ENCODE measurements at places on chromosomes 5 and 9.
A peak's percentile ranks its signal among the peaks of the same experiment; 100 is the strongest.

DNA sequence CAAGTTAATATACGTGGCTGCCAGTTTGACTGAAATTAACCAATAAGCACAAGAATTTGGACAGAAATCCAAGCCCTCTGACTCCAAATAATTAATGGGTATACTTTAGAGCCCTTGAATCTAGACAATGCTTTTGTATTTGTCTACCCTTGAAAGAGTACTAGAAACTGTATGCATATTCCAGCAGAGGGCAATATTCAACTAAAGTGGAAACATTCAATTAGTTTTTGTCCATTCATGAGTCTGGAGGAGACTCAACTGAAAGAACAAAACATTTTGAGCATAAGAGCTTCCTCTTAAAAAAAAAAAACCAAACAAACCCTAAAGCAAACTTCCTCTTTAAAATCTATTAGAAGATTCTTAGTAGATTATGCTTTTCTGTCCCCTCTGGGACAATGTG, 157.8 kb downstream of the ARHGEF28 start:
- peak; percentile 12 for DNase-seq

DNA sequence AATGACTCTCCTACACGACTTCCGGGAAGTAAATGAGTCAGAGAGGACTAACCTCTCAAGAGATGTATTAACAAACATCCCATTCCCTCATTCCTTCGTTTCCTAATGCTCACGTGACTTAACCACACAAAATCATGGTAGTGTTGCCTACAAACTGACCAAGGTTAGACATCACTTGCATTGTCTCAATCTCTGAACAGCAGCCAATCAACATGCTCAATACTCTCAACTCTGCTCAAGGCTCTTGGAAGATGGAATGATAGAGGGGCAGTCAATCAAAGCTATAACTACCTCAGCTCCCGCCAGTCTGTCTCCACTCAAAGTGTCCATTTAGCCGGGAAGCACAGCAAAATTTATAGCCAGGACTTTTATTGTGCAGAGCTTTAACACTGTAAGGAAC, 143.8 kb upstream of the PIK3R1 start:
- no peak for DNase-seq

DNA sequence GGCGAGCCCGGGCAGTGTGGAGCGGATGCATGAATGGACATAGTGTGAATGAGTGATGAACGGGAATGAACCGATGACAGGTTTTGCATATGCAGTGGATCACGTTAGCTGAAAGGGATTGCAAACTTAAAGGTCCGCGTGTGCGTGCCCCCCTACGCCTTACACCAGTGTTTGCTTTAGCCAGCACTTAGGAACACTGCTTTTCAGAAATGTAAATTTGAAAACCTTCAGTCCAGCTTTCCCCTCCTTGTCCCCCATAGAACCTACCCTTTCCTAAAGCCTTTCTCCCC, 692 bp downstream of the PSAT1 start:
- no peak for DNase-seq

DNA sequence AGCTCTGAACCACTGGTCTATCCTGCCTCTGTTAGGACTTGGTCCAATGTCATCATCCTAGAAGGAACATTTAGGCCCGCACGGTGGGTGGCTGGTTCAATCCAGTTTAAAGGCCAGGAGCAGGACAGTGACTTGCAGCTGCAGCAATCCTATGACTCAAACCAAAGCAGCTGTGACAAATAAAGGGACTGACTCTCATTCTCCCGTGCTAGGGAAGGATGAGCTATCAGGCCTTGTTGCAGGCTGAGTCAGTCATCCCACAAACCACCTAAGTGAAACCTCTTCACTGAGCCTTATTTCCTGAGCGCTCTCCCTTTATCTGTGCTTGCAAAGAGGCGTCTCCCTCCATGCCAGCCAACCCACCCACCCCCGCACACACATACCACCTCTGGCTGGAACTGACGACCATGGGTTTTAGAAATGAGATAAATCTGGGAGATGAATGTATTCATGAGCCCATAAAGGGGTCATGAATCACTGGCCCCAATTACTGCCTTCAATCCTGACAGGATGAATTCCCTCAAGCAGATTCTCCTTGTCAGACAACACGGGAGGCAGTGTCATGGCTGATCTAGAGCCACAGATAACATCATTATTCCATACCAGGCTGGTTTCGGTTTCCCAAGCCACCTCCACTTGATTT, 93.4 kb downstream of the KCNIP1 start:
- no peak for DNase-seq

DNA sequence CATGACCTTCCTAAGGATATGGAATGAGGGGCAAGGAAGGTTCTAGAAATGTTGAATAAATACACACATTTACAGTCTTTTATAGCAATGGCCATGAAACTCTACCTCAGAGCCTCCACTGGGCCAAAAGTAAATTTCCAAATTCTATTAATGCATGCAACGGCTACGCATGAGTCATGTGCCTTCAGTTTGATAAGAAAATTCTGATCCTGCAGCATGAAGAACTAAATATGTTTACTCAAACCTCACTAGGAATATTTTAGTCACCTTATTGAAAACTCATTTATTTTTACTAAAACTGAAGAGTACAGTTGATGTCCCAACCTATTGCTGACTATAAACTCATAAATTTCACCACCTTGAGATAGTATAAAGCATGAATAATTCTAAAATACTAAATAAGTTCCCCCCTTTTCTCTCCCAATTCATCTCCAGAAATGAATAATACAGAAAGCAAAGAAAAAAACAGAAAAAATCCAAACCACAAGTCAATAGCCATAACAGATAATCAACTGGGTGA, 92.4 kb downstream of the GNAQ start:
- DNase-seq = no peak

GRCh38 chr5:154221371-154221896, 30.9 kb downstream of the GALNT10 start:
- no peak for DNase-seq

- DNase-seq = peak; percentile 67
These were observed at the start of gene SUSD3 for GRCh38 chr9:93058355-93059010. Gene SUSD3, plus strand, starts transcription at chr9:93058701. Its CDS starts 42 bp downstream, at chr9:93058743.

DNA sequence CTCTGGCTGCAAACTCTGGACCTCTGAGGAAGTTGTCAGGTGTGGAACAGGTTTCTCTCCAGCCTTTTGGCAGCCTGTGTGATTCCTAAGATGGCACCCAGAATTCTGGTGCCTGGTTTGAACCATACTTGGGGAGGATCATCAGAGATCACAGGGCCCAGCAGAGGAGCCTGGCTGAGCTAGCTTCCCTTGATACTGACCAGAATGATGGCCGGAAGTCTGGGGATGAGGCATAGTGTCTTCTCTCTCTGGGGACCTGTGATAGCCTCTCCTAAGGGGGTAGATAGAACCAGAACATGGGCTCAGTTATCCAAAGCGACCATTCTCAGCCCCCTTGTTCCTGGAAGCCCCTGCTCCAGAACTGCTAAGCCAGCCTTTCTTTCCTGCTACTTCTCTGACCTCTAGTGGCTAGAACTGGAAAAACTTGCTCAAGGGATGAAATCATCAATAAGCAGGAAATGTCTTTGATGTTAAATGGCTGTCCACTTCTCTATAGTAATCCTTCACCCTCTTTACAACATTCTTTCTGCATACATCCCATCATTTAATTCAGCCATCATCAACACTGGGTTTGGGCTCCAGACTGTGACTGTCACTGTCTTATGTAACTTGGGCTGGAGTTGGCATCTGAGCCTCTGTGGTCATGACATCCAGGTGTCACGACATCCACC, 55.1 kb downstream of the C9orf152 start:
- peak; percentile 72 for DNase-seq

- no peak for DNase-seq
These were observed 41.9 kb upstream of the CFAP157 start for GRCh38 chr9:127664678-127665507.

- DNase-seq = no peak
These were observed 100.6 kb downstream of the LIFR start for GRCh38 chr5:38455796-38456330.

DNA sequence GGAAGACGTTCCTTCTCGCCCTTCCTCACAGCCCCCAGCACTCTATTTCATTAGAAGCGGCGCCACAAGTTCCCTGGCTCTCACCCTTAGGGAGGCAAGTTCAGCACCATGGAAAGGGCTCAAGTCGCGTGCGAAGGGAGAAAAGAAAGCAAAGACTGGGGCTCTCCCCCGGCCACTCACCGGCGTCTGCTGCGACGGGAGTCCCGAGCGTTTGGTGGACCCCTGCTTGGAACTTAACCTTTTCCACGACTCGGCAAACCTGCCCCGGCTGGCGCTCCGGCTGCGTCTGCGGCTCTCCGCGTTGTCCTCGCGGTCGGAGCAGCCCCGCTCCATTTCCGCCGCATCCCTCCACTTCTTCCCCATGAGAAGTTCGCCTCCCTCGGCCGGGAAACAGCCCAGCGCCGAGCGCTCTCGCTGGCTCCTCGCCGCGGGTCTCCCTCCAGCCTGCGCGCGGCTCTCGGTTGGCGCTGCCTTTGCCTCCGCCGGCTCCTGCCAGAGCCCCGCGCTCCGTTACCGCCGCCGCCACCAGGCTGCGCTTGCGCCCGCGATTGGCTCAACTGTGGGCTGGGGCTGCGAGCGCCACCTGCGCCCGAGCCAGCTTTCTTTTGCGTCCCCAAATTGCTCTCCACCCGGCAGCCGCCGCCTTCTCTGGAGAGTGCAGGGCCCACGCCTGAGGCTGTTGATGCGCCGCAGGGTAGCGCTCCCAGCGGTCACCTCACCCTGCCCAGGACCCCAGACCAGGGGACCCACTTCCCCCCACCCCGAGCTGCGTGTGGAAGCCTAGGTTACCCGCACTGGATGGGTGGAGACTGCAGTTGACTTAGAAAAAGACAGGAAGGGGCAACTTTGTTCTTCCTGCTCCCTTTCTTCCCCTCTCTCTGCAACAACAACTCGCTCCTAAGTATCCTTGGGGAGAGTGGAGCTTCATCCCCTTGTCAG, 321.6 kb downstream of the CEMIP2 start:
- DNase-seq = peak; percentile 67

- DNase-seq = no peak
These were observed 9.9 kb downstream of the SH3RF2 start for GRCh38 chr5:145946112-145946861.

- peak; percentile 22 for DNase-seq
These were observed 57.1 kb downstream of the RETREG1 start for GRCh38 chr5:16559702-16560101.

- no peak for DNase-seq
These were observed 220.3 kb upstream of the IER5L start for GRCh38 chr9:129398101-129398960.

DNA sequence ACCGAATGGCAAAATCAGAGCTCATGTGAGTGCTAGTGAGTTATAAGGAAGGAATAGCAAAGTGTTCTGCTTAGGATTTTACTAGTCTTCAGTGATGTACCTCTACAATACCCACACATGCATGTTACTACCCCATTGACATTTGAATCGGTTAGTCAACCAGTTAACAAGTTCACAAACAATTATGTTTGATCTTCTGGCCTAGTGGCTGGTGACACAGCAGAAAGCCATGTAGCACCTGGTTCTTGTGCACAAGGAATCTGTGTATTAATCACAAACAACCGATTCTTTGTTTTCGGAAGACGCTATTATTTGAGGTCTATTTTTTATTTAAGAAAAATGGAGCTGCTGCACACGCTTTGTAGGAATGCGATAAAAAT, 41.9 kb downstream of the NTRK2 start:
- DNase-seq = no peak

GRCh38 chr9:121349009-121349408, 21.0 kb downstream of the STOM start:
- DNase-seq = no peak

GRCh38 chr9:119559986-119560385, 190.8 kb upstream of the BRINP1 start:
- DNase-seq = peak; percentile 17

DNA sequence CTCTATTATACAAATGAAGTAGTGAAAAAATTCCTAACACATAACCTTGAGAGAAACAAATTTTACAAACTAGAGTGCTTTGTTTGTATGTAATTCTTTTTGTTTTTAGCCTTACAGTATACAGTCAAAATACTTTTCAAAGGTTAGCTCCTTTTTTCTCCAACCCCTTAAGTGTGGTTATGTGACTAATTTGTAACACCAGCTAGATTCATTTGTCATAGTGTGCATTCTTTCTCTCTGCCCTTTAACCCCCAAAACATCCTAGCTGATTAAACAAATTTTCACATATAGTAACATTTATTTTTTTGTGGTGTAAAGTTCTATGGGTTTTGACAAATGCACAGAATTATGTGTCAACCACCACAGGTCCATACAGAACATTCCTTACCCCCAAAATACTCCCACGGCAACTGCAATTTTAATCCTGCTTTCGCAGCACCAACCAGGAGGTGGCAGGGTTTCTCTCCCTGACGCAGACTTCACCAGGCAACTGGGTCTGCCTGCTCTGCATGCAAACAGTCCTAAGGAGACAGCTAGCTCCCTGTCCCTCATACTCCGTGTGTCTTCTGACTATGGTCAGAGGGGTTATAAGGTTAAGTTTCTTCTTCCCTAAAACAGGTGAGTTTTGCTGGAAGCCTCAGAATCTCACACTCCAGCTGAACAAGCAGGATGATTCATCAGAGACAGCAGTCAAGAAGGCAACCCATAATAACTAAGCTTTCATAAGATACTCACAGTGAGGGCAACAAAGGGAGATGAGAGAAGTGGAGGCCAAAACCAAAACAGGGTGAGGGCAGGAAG, 44.5 kb upstream of the NR5A1 start:
- DNase-seq = peak; percentile 40

GRCh38 chr9:112364761-112365160, 15.1 kb upstream of the HSDL2 start:
- no peak for DNase-seq

GRCh38 chr5:92713335-92713743, 867.7 kb downstream of the NR2F1-AS1 start:
- no peak for DNase-seq

DNA sequence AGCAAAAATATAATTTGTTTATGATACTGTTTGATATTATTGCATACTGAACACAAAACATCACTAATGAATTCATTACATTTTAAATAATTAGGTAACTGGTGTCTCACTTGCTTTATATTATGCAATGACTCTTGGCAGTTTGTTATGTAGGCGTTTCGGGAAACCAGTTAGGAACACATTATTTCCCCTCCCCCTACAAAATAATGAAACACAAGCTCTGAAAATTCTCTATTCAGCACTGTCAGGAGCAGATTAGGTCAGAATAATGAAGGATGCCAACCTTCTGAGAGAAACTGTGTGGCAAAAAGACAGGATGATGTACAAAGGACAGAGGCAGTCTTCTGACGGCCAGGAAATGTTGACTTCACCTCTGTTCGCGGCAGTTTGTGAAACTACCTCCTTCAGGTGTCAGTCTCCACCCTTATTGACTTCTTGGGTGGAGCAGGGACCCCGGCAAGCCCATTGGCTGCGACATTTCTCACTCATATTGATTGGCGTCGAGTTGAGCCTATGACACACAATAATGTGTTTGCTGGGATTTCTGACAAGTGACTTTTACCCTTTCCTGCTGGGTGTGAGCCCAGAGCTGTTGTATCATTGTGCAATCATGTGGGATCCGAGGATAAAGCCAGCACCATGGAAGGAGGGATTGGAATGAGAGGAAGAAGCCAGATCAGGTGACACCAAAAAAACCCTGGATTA, 33.9 kb downstream of the SH3PXD2B start:
- peak; percentile 48 for DNase-seq

DNA sequence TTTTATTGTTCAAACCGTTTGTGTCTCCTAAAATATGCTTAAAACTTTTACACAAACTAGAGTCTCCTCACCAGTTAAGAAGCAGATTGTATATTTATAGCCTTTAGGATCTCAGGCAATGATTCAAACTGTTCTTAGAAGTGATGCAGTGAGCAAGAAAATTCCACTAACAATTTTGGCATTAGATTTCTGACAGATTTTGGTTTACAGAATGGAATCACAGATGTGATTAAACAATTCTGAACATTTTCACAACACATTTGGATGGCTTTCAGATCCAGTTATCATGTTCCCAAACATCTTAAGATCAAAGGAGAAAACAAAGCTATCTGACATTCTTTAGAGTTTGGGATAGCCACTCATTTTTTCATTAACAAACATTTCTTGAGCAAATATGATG, 181.7 kb upstream of the RIOK2 start:
- DNase-seq = no peak

Measured in NCI-H2171 treated with DMSO at 0.1 percent for 48 hours (cell line).